ENCODE measurements at places on chromosomes 12 and 14.

DNA sequence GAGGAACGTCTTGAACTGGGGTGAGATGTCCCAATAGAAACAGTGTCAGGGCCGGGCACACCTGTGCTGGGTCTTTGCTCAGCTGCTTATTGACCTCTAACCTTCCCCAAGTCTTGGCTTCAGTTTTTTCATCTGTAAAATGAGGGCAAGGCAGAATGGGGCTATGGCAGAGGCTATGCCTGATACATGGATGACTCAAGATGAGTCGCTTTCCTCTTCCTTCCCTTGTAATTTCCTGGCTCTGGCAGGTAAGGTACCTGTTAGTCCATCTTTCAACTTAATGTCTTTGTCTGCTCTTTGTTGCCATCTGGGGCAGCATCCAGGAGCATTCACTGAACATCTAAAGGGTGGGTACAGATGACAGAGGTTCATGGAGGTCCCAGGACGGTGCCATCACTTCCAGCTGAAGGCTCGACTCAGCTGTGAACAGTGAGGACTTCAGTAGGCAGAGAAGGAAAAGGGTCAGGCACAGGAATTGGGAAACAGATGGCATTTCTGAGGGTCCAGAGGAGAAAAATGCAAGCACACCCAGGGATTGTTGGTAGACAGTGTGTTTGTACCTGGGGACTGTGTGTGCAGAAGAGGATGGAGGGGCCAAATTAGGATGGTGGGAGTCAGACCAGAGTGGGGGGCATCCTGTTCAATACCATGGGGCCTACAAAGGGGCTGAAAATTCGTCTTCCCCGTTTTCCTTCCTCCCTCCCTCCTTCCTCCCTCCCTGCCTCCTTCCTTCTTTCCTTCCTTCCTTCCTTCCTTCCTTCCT, 268.3 kb downstream of the VRK1 start:
- no peak for DNase-seq

- DNase-seq = no peak
These were observed 222.7 kb upstream of the NOVA1 start for GRCh38 chr14:26820572-26820971.

- peak; percentile 74 for DNase-seq
These were observed at the start of gene FRMD6 for GRCh38 chr14:51651388-51652167. Gene FRMD6 (plus strand): TSS chr14:51651910. CDS start chr14:51689837, 37,927 bp downstream.

- peak; percentile 5 for DNase-seq
These were observed 29.0 kb downstream of the SERPINA11 start for GRCh38 chr14:94423453-94424056.

- DNase-seq = no peak
These were observed 25.0 kb downstream of the RBM19 start for GRCh38 chr12:113941208-113941486.

DNA sequence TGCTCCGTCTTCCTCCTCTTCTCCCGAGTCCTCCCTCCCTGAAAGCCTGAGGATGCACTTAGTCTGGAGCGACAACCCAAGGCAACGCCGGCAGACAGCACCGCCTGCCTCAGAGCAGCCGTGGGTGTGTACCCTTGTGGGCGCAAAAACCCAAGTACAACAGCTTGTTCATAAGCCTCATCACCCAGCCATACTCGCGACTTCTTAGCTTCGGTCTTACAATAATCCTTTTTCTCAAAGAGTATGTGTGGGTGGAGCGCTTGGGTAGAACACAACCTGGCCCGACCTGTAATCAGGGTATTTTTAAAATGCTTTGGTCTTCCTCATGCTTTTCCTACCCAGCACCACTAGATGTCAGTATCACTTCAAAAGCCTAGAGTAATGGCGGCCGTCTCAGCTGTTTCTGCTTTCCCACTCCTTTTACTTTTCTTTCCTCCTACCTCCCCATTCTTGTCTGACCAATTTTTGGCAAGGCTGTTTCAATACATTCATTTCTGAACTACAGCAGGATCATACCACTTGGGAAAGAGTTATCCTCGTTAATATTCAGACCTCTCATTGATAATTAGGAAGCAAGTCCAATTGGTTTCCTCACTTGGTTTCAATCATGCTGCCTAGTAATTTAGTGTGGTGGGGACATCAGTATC, 198.9 kb downstream of the EPS8 start:
- peak; percentile 53 for DNase-seq

DNA sequence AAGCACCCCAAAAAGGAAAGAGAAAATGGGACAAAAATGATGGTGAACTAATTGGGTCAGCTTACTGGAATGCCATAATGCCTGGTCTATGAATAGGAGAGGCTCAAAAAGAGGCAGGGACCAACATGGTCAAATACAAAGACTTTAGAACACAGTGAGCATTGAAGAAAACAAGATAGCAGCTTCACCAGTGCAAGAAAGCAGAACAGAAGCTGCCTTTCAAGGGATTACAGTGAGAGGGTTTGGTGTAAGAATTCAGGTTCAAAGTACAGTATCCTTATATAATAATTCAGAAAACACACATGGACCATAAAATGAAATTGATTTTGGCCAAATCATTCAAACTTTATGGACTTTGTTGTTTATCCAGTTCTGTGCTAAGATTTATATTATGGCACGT, 162.1 kb downstream of the NAV3 start:
- DNase-seq = no peak

- DNase-seq = no peak
These were observed 22.3 kb downstream of the SEL1L start for GRCh38 chr14:81511111-81511904.

DNA sequence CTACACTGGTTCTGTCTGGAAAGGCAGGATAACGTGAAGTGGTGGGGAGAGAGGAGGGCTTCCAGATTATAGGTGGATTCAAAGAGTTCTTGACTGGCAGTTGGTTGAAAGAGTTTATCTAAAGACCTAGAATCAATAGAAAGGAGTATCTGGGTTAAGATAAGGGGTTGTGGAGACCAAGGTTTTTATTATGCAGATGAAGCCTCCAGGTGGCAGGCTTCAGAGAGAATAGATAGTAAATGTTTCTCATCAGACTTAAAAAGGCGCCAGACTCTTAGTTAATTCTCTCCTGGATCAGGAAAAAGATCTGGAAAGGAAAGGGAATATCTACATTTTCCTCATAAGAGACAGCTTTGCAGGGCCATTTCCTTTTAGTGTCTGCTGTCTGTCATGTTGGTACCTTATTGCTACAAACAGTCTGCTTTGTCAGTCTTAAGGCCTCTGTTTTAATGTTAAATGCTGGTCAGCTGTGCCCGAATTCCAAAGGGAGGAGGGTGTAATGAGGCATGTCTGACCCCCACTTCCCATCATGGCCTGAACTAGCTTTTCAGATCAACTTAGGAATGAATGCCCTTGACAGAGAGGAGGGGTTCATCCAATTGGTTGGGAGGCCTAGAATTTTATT, 401.3 kb downstream of the FUT8 start:
- DNase-seq = no peak

DNA sequence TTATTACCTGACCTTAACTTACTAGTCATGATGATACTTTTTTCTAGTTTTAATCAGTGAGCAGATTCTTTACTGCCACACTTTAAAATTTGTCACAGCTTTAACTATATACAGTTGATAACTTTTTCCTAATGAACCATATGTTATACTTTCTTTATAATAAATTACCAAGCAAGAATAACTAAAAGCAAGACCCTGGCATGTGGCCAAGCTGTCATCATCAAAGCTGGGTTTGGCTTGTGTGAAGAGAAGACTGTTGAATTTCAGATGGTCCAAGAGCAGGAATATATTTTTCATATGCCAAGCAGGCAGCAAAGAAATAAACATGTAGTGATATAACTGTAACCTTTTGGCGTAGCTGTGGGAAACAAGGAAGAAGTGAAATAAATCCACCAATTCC, 93.5 kb downstream of the PUS7L start:
- DNase-seq = no peak

GRCh38 chr12:116803013-116803736, 65.1 kb downstream of the RNFT2 start:
- DNase-seq = no peak

DNA sequence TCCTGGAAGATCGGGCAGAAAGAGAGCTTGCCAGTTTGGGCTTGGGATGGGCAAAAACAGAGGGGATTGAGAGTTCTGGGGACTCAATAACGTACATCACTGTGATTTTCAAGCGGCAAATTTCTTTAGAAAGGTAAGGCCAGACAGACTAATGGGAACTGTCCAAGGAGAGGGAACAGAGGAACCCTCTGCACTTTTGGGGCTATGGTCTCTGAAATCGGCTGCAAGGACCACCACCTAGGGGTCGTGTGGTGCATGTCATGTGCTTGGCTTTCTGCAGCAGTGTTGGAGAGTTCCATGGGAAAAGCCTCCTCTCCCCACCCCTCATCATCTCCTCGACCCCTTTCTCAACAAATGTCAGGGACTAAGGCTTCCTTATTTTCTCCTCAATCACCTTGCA, 79.6 kb downstream of the PPM1A start:
- DNase-seq = no peak

- no peak for DNase-seq
These were observed 449.4 kb downstream of the RERGL start for GRCh38 chr12:17640615-17641014.

- DNase-seq = no peak
These were observed 132.1 kb downstream of the SLC5A8 start for GRCh38 chr12:101077791-101078528.

GRCh38 chr14:89955022-89955744, 544 bp upstream of the TDP1 start:
- DNase-seq = no peak

- no peak for DNase-seq
These were observed 206.4 kb downstream of the BCL11B start for GRCh38 chr14:99065551-99065950.

GRCh38 chr14:72565917-72566316, 328.0 kb downstream of the DPF3 start:
- DNase-seq = no peak

- DNase-seq = no peak
These were observed 193.3 kb upstream of the C14orf180 start for GRCh38 chr14:104386151-104386841.

- no peak for DNase-seq
These were observed 54.4 kb downstream of the TESC start for GRCh38 chr12:117044790-117045159.

- peak; percentile 94 for DNase-seq
These were observed 31.9 kb downstream of the DAD1 start for GRCh38 chr14:22556990-22557623.

GRCh38 chr14:50085570-50086320, 30.6 kb downstream of the VCPKMT start:
- no peak for DNase-seq

DNA sequence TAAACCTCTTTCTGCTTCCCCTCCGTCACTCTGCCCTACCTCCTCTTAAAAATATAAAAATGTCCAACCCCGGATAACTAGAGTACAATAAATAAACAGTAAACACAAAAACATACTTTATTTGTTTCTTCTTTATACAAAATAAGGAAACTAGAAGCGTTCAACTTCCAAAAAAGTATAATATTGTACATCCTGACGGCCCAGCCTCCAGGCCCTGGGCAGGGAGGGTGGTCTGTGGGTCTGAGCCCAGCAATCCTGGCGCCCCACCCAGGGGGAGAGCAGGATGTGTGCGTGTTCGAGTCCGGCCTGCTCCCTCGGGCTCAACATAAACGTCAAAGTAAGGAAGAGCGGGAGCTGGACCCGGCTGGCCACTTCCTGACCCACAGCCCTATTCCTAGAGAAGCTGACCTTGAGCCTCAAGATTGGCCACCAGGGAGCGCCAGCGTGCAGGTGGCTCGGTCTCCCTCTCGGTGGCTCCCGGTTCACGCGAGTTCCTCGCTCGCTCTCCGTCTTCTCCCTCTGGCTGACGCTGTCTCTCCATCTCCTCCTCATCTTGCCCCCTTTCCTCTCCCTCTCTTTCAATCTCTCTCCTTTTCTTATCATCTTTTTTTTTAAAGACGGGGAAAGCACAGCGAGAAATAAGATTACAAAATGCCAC, 9.4 kb downstream of the LHX5 start:
- DNase-seq = peak; percentile 51

Data from activated CD4-positive, alpha-beta T cell treated with anti-CD3 and anti-CD28 coated beads for 4 hours (primary cell).